ENCODE measurements at places on chromosomes 12 and 14. TPM values are rescaled to one million over a fixed set of nuclear protein-coding genes. Genes with fewer than 3 reads are reported as not detected.

DNA sequence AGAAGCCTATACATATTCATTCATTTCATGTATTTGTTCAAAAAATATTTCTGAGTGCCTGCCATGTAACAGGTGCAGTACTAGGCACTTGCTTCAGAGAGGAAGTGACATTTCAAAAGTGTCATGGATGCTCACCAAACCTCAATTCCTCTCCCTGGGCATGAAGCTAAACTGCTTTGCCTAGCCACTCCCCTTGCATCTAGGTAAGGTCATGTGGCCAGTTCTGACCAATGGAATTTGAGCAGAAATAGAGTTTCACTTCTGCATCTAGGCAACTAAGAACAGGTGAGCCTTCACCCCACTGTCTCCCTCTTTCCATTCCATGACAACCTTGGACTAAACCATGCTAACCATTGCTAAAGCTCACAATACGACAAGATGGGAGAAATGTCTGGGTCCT, 27.6 kb downstream of the TC2N start:
- H3K4me3 ChIP-seq, result no peak overlapping the region
- H3K36me3 ChIP-seq, result no peaks in the 10 kb centered on the region
- no peak overlapping the region for H3K27ac ChIP-seq
- H3K27me3 ChIP-seq, result no peaks in the 10 kb centered on the region
- no peak for DNase-seq

DNA sequence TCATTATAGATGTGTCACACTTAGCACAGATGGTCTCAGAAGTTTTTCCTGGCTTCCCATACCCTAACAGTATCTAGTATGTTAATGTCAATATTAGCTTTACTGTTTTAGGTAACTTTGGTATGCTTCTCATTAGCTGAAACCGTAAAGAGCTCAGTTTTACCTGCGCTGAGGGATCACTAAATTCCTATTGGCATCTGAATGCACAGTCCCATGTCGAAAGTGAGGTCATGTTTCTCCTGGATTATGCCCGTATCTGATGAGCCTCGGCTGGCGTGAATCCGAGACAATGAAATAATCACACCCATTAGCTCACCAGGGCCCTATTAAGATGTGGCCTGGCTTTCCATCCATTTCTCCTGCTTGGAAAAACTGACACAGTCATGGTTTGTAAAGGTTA, 418.2 kb downstream of the ZFP36L1 start:
- H3K27ac ChIP-seq, result no peak overlapping the region
- no peak overlapping the region for H3K4me3 ChIP-seq
- no peaks in the 10 kb centered on the region for H3K27me3 ChIP-seq
- DNase-seq, result no peak
- H3K4me1 ChIP-seq, result peaks cover 51% of the 10 kb centered on the region
- H3K36me3 ChIP-seq, result no peaks in the 10 kb centered on the region

The TNS2 gene
- 138 TPM for polyA plus RNA-seq

The MUCL1 gene
- polyA plus RNA-seq, result 2.4 TPM

The SMIM41 gene
- 7.6 TPM for polyA plus RNA-seq

All from lung (tissue), 17 donors.